Motor neuron (in vitro differentiated cells): ENCODE measurements at places on chromosomes 4 and X. TPM values are rescaled to one million over a fixed set of nuclear protein-coding genes. Genes with fewer than 3 reads are reported as not detected.

The UGT2A1 gene
- total RNA-seq, result 1.7 and 2.7 TPM in 2 replicates

DNA sequence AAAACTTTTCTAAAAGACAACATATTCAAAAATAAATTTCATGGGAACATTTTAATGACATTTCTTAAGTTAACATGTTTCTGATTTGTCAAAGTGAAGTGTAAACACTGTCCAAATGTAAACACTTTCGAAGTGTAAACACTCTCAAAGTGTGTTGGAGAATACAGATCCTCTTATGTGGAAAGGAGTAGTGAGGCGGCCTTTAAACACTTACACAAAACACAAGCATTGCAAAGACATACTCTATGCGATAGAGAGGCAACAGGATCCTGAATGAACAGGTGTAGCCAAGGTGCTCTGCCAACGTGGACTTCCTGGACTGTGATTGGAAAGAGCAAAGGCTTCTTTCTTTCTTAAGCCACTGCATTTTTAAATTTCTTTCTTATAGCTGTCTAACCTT is 62.7 kb upstream of the PGM2 start:
- no peak for ATAC-seq

- no peak for ATAC-seq
These were observed 909.8 kb upstream of the FTHL17 start for GRCh38 chrX:31981546-31982062.

The ART3 gene
- 0.32 and 0.83 TPM in 2 replicates for total RNA-seq

DNA sequence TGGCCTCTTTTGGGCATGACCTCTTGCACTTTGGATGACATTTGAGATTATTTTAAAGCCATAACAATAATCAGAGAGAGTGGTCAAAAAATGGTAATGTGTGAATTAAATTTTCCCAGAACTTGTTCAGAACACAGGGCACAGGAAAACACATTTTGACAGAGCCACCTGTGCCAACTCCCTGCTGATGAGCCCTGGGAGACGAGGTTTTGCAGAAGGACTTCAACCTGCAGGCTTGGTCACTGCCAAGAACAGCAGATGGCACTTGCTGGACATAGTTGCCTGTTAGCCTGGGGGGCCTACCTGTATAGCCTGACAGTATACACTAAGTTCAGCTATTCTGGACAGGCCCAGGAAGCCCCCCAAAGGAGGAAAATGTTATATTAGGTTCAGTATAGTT is 277.8 kb upstream of the EMCN start:
- no peak for ATAC-seq

- no peak for ATAC-seq
These were observed 171.8 kb upstream of the FGF16 start for GRCh38 chrX:77275392-77275791.

DNA sequence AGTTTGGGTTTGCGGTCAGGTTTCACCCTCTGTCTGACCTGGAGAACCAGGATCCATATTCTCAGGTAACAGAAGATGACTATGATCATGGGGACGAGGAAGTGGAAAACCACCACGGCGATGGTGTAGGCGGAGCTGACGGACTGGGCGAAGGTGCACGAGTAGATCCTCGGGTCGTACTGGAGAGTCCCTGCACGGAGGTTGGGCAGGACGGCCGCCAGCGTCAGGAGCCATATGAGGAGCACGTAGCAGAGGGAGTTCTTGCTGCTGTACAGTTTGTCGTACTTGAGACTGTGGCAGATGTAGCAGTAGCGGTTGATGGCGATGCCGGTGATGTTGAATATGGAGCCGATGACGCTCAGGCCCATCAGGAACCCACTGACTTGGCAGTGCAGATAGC is 21.3 kb downstream of the MTNR1A start:
- no peak for ATAC-seq
